ENCODE measurements at places on chromosomes 4 and X.

GRCh38 chrX:150450519-150451177 is 87.5 kb downstream of the MAMLD1 start:
- no peak for DNase-seq

DNA sequence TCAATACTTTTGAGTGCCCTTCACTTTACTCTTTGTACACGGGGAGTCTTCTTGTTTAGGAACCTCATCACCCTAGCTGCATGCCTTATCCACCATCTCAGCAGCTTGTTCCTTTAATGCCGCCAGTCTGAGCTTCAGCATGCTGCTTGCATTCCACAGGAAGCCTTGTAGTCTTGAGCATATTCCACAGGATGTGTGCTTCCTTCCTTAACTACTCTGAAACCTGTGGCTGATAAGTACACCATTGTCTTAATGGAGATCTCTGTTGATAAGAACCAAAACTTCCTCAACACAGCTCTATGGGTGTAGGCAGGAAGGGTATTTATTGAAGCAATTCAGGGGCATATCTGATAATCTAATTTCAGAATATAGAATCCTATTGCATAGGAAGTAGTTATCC is 24.4 kb upstream of the CCNI start:
- DNase-seq: no peak

GRCh38 chr4:59525885-59526284 is 1674.2 kb upstream of the ADGRL3 start:
- no peak for DNase-seq

- no peak for DNase-seq
These were observed 48.5 kb upstream of the EGFL6 start for GRCh38 chrX:13520936-13521335.

DNA sequence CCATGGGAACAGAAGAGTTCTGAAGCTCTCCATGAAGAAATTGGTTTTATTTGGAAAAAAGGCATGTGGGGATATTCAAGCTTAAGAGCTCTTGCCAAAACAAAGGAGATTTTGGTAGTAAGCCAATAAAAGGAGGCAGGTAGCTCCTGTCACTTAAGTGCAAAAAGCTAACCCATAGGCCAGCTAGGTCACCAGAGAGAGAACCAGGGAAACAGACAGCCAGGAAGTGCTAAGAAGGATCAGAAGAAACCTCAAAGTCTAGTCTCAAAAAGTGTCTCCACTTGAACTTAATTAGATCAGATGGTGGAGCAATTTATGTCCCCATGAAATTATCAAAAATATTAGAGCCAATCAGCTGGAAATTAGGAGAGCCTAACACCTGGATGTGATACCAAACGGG is 49.2 kb downstream of the CD40LG start:
- DNase-seq: no peak

- no peak for DNase-seq
These were observed 55.4 kb upstream of the ESX1 start for GRCh38 chrX:104310090-104310489.

GRCh38 chrX:131827935-131828334 is 195.2 kb upstream of the STK26 start:
- no peak for DNase-seq

DNA sequence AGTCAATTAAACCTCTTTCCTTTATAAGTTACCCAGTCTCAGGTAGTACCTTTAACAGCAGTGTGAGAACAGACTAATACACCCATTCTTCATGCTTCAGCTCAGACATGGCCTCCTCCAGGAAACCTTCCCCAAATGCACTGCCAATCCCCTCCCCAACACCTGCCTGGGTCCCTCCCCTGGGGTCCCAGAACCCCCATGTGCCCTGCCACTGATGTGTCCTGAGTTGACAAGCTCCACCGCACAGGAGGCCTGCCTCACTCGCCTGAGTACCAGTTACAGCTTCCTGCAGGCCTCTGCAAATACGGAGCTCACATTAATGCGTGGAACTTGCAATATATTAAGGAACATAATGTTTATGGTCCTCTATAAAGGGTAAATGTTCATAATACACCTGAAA is 34.9 kb upstream of the CRMP1 start:
- DNase-seq: no peak

DNA sequence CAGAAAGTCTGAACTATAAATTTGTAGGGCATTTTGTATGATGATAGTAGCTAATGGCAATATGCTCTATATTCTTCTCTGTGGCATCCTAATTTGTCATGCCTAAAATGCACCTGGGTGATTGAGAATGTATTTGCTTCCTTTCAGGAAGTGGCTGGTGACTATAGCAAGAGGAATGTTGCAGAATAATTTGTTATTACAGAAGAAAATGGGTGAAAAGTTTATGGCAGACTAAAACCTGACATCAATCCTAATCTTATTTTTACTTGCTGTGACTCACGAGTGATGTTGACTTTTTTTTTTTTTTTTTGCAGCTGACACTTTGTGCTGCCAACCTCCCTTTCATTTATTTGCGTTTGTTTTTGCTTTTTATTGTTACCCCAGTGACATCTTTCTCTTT is 141.1 kb downstream of the MSL3 start:
- DNase-seq: no peak

GRCh38 chr4:79528241-79528706 is 120.2 kb upstream of the GK2 start:
- no peak for DNase-seq

DNA sequence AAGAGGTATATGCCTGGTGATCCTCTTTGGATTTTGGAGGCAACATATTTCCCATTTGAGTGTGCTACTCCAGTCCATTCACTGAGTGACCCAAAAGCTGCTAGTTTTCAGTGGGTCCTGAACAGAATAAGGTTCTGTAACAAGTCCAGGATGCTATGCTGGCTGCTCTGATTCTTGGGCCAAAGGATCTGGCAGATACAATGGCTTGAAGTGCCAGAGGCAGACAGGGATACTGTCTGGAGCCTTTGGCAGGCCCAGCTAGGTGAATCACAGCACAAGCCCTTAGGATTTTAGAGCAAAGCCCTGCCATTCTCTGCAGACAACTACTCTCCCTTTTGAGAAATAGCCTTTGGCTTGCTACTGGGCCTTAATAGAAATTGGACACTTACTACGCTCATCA is 40.6 kb downstream of the DCHS2 start:
- DNase-seq: no peak

- DNase-seq: no peak
These were observed 64.9 kb downstream of the N4BP2 start for GRCh38 chr4:40121515-40121914.

GRCh38 chrX:95662200-95662599 is 1022.4 kb upstream of the DIAPH2 start:
- DNase-seq: no peak

- DNase-seq: no peak
These were observed 33.6 kb downstream of the PITX2 start for GRCh38 chr4:110589297-110589696.

DNA sequence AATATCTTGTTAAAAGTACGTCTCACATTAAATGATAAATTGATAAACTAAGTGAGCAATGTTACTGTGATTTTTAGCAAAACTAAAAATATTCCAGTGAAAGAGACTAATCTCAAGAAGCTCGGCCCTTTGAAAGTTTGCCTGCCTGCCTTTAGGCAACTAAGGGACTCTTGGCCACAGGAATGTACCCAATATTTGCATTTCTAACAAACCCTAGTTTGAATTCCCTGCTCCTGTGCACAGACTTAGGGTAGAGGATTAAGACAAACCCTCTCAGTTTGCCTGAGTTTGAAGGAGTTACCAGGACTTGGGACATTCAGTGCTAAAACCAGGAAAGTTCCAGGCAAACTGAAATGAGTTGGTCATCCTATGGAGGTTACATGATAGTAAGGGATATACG is 157.1 kb downstream of the SCFD2 start:
- no peak for DNase-seq

DNA sequence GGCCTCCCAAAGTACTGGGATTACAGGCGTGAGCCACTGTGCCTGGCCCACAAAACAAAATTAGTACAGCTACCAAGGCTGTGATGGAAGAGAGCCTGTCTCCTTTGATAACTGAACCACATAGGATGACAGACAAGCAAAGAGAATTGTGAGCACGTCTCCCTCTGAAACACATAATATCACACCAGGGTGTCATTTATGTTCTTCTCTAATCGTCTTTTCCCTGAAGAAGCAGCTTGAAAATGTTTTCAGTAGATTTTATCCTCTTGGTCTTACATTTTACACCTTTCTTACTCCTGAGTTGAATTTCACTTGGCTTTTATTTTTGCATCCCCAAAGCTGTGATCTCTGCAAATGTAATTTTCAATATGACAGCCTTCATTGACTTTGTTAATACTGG is 67.8 kb downstream of the TENM3 start:
- DNase-seq: no peak

- DNase-seq: no peak
These were observed 8.8 kb downstream of the PRDM8 start for GRCh38 chr4:80206111-80206510.

DNA sequence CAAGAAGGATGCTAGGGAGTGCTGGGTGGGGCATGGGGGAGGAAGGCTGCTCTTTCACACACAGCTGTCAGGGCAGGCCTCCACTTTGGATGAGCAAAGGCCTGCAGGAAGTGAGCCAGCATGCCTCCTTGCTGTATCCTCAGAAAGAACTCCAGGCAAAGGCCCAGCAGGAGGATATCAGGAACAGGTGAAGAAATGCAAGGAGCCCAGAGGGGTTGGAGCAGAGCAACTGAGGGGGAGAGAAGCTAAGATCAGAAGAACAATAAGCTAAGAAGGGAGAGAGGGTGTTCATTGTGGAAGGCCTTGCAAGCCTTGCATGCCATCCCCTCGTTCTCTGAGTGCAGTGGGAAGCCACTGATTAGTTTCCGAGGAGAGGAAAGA is 115.1 kb downstream of the CAMK2D start:
- no peak for DNase-seq
